ENCODE measurements at places on chromosomes 5 and 9.

GRCh38 chr9:129823542-129823934 is 398 bp downstream of the TOR1A start:
- DNase-seq = no peak

- no peak for DNase-seq
Observed at GRCh38 chr9:6973762-6974161, 216.0 kb downstream of the KDM4C start.

GRCh38 chr5:140114341-140115185 is 654 bp downstream of the PURA start:
- peak; percentile 27 for DNase-seq

DNA sequence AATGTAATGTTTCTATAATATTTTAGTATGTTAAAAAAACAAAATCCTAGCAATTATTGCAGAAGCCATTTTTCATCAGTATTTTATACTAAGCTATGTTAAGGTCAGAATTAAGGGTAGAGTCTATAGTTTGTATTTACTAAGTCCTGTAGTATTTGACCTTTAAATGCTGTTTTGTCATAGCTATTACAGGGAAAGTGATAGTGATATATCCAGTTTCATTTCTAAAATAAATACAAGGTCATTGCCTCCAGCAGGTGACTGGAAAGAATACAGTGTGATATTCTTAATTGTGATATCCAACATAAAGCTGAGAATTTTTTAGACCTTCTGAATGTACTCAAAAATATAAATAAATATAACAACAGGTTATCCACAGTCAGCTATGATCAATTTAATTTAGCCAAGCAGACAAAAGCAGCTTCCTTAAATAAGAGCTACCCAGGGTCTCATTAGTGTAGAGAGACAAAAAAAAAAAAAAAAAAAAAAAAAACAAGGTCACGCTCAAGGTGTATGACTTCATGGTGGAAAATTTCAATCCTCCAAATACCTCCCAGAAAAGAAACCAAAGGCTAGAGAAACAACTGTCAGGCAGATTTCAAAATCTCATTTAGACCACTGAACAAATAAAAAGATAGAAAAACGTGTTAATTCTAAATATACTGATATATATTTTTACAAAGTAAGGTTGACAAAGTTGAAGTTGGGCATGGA is 278.7 kb downstream of the HCN1 start:
- DNase-seq = no peak

DNA sequence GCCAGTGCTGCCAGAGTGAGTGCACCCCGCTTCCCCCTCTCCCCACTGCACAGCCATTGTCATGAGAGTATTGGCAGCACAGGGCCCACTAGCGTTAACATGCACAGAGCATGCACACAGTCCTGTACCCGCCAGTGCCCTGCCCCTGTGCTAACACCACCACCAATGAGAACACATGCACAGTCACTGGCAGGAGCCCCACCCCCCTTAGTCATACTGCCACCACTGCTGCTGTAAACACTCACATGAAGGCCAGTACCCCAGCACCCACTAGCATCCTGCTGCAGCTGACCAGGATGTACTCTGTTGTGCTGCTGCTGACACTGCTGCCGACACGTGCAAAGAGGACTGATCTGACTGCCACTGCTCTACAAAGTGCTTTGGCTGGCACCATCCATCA is 19.5 kb upstream of the RANBP6 start:
- no peak for DNase-seq

DNA sequence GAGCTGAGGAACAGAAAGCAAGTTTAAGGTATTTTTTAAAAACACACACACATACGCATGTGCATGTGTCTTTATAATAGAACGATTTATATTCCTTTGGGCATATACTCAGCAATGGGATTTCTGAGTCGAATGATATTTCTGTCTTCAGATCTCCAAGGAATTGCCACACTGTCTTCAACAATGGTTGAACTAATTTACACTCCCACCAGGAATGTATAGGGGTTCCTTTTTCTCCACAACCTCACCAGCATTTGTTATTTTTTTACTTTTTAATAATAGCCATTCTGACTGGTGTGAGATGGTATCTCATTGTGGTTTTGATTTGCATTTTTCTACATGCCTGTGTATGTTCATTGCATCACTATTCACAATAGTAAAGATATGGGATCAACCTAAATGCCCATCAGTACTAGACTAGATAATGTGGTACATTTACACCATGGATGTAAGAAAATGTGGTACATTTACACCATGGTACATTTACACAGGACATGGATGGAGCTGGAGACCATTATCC is 60.3 kb upstream of the MAP3K1 start:
- no peak for DNase-seq

DNA sequence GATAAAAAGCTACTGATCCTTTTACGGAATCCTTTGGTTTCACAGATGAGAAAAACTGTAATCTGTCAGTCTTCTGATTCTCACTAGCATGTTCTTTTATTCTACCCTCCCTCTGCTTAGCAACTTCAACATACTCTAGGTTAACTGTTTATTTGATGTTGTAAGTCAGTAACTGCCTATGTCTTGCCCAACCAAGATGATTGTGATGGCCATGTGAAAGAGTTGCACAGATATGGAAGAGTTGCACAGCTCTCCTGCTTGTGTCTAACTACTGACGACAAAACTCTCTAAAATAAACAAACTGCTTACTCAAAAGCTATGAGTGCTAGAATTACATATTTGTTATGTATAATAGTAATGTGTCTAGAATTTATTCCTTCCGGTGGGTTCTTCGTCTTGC is 227.3 kb upstream of the DAB2 start:
- no peak for DNase-seq

DNA sequence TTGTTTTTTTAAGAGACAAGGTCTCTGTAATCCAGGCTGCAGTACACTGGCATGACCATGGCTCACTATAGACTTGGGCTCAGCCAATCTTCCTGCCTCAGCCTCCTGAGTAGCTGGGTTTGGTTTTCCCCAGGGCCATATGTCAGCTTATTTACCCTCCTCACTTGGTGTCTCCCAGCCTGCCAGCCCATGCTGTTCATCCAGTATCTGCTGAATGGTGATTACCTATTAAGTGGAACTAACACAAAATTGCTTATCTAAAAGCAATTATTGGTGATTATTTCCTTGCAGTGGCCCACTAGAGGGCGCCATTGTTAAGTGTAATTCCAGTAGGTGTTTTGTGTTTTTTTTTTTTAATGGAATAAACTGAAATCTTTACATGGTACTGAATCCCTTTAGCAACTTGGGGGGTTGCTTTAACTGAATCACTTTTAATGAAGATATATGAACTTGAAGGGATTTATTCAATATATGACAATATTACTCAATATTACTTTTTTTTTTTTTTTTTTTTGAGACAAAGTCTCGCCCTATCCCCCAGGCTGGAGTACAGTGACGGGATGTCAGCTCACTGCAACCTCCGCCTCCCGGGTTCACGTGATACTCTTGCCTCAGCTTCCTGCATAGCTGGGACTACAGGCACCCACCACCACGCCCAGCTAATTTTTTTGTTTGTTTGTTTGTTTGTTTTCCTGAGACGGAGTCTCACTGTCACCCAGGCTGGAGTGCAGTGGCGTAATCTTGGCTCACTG is 13.8 kb downstream of the EXOSC2 start:
- DNase-seq = peak; percentile 48

GRCh38 chr5:177300951-177301350 is 2.6 kb downstream of the RAB24 start:
- no peak for DNase-seq

- DNase-seq = no peak
Observed at GRCh38 chr9:136602193-136602885, 56.5 kb upstream of the NOTCH1 start.

GRCh38 chr5:90956511-90957097 is 398.0 kb downstream of the ADGRV1 start:
- DNase-seq = no peak

DNA sequence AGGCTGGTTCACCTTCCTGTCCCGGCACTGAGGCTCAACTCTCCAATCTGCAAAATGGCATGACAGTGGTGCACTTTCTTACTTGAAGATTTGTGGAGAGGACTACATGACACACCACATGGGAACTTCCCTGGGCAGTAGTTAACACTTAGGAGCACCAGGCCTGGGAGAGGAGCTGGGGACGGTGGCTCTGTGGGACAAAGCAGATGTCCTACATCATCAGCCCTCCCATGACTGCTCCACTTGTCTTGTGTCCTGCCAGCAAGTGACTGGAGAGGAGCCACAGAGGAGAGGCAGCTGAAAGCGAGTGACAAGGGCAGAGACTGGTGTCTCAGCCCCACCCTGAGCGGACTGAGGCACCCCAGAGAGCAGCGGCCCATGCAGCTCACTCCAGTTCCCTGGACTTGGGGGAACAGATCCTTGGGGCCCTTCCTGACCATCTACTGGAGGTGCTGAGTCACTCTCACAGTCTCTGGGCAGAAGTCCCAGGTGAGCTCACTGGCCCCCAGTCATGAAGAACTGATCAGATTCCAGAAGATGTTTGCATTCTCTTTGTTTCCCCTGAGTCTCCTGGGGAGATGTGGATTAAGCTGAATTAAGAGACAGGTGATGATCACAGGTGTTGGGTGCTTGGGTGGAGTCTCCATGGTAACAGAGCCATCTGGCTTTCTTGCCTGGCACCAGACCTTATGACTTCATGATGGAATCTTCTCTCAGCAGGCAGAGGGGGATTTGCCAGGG is 13.2 kb upstream of the SLC25A48 start:
- DNase-seq = no peak

GRCh38 chr9:24245988-24246387 is 299.7 kb downstream of the IZUMO3 start:
- DNase-seq = no peak

DNA sequence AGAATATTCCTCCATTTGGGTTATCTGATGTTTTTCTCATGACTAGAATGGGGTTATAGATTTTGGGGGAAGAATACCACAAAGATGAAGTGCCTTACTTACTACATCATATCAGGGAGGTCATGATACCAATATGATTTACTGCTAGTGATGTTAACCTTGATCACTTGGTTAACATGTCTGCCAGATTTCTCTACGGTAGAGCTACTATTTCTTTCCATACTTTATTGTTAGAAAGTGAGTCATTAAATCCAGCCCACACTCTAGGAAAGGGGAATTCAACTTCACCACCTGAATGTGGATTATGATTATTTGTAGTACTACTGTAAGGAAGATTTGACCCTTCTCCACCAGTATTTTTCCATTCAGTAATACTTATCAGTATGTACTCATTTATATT is 64.7 kb downstream of the UBE2R2 start:
- no peak for DNase-seq

DNA sequence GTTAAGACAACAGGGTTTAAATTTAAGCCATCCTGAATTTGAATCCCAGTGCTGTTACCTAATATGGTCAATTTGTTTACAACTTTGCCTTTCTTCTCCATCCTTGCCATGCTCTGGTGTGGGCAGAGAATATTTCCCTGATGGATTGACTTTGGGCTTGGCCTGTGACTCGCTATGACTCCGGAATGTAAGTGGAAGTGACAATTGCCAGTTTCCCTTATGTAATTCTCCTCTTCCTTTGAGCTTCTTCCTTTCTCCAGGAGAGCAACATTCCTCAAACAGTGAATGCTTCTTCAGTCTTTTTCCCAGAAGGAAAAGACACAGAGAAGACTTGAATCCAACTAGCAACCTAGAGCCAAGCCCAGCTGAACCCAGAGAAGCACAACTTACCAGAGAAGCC is 159.1 kb downstream of the LURAP1L start:
- DNase-seq = no peak

DNA sequence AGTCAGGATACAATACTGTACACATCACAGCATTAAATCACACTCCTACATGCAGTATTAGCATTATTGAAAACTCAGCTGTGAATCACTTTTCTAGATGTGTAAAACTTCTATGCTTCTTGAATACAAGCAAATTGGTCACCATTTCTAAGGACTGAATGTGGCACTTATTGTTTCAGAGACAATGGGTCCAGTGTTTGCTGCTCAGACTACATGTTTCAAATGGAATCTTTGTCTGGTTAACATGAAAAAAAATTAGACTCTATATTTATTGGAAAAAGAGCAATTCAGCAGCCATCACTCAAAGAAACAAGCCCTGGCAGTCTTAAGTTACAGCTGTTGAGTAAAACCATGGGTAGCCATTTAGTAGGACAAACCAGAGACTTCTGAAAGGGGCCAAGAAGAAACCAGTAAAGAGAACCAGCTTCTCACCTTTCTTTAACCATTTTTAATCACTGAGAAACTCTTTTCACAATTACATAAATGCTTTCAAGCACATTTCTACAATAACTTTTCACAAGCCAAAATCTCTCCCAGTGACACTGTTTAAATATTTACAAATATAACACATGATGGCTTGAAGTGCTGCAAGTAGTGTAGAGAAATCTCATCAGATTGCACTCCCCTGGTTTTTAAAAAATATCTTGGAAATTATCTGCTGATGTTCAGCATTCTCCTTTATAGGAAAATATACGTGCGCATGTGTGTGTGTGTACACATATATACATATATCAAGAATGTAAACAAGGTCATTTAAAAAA is 35.2 kb downstream of the OR2K2 start:
- DNase-seq = no peak

DNA sequence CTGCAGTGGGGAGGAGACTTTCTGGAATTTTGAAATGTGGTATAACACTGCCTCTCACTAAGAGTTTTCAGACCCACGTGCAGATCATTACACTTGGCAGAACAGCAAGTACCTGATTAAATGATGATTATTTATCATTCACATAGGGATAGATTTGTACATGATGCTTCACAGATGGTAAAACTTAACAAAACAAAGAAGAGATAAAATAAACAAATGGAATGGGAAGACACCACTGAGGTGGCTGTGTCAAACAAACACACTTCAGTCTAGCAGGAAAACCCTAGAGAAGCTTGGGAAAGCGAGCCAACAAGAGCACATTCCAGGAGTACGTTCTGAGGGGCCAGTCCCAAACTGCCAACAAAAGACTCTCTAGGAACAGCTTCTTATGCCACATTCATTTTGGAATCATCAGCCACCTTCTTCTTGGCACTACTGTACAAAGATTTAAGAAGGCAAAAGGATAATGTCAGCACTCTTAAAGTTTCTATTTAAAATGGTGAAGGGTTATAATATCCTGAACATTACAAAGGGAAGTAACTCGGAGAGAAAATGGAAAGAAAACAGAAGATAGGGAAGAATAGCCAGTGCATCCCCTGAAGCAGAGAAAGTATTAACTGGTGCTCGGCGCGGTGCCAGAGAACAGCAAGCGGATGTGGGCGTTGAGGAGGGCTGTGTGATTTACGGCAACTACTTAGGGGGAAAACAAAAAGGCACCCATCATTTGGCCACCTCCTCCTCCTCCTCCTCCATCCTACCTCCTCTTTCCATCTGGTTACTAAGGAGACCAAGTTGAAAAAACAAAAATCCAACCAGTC is 1.6 kb downstream of the MED27 start:
- DNase-seq = no peak

GRCh38 chr9:104977580-104977979 is 49.6 kb upstream of the ABCA1 start:
- no peak for DNase-seq

DNA sequence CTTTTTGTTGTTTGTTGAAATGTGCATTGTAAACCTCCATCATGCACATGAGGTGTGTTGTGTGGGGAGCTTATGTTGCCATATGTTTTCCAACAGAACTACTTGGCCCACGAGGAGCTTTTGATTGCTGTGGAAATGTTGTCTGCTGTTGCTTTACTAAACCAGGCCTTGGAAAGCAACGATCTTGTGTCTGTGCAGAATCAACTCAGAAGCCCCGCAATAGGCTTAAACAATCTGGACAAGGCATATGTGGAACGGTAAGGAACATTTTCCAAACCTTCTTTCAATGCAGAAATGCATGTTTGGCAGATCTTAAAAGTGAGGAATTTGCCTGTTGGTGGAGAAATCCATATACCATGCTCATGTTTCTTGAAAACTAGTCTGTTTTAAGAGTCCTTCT is 22.5 kb downstream of the F2RL2 start:
- DNase-seq = no peak

All from activated CD8-positive, alpha-beta memory T cell treated with anti-CD3 and anti-CD28 coated beads for 1 hour (primary cell).